H7 (cell line): ENCODE measurements at places on chromosomes 1 and 21. TPM values are rescaled to one million over a fixed set of nuclear protein-coding genes. Genes with fewer than 3 reads are reported as not detected.

Gene FCAMR
- total RNA-seq, result not detected in 2 replicates

Gene MX2
- total RNA-seq, result 0.45 and 2.1 TPM in 2 replicates

Gene FOXO6
- 0.97 and 1.00 TPM in 2 replicates for total RNA-seq

Gene RGS8
- 2.3 and 14.2 TPM in 2 replicates for total RNA-seq

DNA sequence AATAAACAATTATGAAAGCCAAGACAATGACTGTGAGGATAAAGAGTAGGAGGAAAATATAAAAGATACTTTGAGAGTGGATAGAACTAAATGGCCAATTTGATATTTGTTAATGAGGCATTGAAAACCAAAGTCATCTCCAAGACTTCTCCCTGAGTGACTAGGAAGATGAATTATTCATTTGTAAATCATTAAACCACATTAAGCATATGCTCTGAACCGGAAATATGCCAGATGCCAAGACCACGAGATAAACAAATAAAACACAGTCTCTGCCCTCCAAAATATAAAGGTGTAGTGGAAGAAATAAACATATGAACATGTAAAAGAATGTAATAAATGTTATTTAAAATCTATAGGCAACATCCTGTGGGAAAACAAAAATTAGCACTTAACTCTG, 78.8 kb downstream of the MRPL39 start:
- no peak for DNase-seq

- no peak for DNase-seq
Measured at GRCh38 chr1:80441664-80442063, 1359.1 kb upstream of the ADGRL2 start.
